ENCODE measurements at places on chromosomes 12 and 14.

- no peaks in the 10 kb centered on the region for H3K36me3 ChIP-seq
- no peak for DNase-seq
- H3K4me3 ChIP-seq: no peak overlapping the region
- no peak overlapping the region for H3K27ac ChIP-seq
These were observed 950.9 kb downstream of the DIO2 start for GRCh38 chr14:79260406-79260805.

DNA sequence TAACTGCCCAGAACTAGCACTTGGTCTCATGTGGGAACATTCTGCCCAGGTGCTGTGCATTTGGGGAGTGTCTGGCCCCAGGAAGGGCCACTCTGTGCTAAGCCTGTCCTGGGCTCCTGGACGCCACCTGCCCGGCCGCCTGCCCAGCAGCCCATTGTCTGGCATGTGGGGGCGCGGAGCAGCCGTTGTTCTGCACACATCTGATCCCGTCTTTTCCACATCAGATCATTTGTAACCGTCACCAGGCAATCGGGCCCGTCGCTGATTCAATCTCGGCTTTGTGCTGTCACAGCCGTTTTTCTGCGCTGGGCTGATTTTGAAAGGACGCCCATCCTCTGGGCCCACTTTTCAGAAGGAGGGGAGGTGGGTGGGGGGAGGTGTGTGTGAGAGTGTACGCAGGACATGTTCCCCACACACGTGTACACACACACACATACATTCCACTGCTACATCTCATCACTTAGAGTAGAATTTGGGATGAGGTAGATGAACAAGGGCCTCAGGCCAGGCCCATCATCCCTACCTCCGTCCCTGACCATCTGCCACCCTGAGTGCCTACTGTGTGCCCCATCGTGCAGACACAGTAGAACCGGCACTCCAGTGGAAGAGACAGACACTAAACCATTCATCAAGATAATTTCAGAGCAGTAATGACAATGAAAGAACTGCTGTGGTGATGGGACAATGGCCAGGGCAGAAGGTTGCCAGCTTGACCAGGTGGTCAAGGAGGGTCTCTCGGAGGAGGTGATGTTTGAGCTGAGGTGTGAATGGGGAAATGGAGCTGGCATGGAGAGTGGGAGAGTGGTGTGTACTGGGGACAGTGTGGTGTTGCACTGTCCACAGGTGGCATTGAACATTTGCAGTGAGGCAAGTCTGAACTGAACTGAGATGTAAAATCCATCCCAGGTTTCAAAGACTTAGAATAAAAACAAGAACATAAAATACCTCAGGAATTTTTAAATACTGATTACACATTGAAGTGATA is 19.0 kb downstream of the FAM222A start:
- no peaks in the 10 kb centered on the region for H3K27me3 ChIP-seq
- DNase-seq: no peak
- no peak overlapping the region for H3K4me3 ChIP-seq
- H3K4me1 ChIP-seq: no peaks in the 10 kb centered on the region
- no peak overlapping the region for H3K27ac ChIP-seq
- no peaks in the 10 kb centered on the region for H3K36me3 ChIP-seq

DNA sequence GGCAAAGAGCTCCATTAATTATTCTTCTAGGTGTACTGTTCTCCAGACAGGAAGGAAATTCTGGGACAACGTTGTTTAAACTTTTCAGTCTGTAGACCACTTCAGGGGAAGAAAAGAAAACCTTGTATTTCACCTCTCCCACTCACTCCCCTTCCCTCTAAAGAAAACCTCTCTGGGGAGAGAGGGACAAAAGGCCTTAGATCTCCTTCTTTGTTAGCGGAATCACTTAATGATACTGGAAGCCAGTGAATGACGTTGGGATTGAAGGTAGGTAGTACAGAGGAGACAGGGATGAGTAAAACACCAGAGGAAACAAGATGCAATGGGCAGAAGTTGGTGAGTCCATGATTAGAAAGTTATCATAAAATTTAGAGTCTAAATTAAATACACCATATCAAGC is 38.7 kb upstream of the SGPP1 start:
- H3K4me3 ChIP-seq: no peak overlapping the region
- no peaks in the 10 kb centered on the region for H3K4me1 ChIP-seq
- H3K27ac ChIP-seq: no peak overlapping the region
- no peaks in the 10 kb centered on the region for H3K36me3 ChIP-seq

GRCh38 chr12:11884706-11885105 is 186.0 kb upstream of the BCL2L14 start:
- H3K27ac ChIP-seq: peak overlapping the region; percentile 64
- H3K4me3 ChIP-seq: no peak overlapping the region
- H3K36me3 ChIP-seq: peaks cover 33% of the 10 kb centered on the region
- H3K27me3 ChIP-seq: no peaks in the 10 kb centered on the region
- no peak for DNase-seq
- peaks cover 41% of the 10 kb centered on the region for H3K4me1 ChIP-seq

- no peaks in the 10 kb centered on the region for H3K27me3 ChIP-seq
- no peak for DNase-seq
- peaks cover 25% of the 10 kb centered on the region for H3K4me1 ChIP-seq
These were observed 2.0 kb downstream of the PTPN11 start for GRCh38 chr12:112420740-112421139.

All from SJSA1 (cell line).